ENCODE measurements at places on chromosomes 2 and 18. TPM values are rescaled to one million over a fixed set of nuclear protein-coding genes. Genes with fewer than 3 reads are reported as not detected.

GRCh38 chr2:10222-10875 is 36.0 kb downstream of the FAM110C start:
- DNase-seq = no peak

DNA sequence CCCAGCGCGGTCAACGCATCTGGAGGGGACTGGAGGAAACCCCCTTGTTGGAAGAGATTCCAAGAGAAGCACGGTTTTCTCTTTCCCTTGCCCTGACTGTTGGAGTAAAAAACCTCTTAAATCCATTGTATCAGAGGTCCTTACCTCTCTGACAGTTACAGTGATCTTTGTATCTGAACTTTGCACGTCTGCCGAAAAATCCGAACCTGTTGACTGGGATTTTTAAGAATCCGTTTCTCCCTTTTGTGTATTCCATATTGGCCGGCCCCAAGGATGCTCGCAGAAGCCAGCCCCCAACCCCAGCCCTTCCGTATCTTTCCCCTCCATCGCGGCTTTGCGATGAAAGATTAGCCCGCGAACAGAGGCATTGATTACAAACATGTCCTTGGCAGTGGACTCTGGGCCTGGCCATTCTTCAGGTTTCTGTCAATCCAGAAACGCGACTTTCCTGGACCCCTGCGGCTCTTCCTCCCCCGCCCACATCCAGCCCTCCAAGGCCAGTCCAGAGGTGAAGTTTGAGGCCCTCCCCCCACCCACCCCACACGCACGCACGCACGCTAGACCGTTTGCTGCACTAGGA is 4.6 kb upstream of the DLX1 start:
- no peak for DNase-seq

DNA sequence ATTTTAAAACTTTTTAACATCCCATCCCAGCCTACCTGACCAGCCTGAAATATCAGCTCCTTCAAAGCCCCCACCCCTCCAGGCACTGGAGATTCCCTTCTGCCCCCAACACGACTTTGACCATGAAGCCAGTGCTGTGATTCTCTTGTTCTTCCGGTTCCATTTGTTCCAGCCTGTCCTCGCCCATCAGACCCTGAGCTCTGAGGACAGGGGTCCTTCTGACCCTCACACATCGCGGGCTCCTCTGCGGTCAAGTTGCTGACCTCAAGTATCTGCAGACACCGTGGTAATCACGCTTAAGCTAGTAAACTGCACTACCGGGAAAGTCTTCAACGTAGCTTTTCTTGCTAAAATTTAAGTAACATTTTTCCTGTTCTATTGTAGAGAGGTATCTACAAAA is 282.2 kb upstream of the SALL3 start:
- DNase-seq = no peak

DNA sequence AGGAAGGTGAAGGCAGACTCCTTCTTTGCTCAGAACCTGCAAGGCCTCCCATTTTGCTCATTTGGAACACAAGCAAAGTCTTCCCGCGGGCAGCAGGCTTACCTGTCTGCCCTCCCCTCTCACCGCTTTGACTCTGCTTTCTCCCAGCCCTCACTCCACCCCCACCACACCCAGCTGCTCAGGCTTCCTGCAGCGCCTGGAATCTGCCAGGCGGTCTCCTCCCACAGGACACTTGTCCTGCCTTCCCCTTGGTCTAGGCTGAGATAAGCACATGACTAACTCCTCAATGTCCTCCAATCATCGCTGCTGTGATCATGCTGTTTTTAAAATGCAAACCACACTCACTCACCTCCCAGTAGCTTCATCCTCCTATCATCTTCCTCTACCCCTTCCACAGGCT is 430.0 kb downstream of the ZNF516 start:
- DNase-seq = no peak

DNA sequence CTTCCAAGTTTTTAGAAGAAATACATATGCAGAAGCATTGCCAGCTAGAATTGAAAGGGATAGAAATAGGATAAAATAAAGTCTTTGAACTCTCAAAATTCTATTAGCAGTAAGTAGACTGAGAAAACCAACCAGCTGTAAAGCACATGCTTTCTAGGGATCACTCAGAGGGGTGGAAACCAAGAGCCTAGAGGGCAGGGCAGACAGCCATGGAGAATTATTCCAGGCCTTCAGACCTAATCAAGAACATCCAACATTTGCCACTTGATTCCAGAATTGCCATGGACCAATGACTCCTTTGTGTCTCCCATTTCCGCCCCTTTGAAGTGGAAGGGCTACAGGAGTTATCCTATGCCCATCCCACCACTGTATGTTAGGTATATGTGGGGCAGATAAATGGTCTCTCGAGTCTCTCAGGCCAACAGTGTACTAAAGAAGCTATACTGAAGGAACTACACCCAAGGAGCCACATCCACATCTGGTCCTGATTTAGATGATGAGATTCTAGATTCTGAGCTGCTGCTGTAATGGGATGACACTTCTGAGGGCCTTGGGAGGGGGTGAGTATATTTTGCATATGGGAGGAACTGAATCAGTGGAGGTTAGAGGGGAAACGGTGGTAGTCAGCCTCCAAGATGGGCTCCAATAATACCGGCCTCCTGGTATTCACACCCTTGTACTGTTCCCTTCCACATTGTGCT is 4.0 kb downstream of the FARSB start:
- no peak for DNase-seq

DNA sequence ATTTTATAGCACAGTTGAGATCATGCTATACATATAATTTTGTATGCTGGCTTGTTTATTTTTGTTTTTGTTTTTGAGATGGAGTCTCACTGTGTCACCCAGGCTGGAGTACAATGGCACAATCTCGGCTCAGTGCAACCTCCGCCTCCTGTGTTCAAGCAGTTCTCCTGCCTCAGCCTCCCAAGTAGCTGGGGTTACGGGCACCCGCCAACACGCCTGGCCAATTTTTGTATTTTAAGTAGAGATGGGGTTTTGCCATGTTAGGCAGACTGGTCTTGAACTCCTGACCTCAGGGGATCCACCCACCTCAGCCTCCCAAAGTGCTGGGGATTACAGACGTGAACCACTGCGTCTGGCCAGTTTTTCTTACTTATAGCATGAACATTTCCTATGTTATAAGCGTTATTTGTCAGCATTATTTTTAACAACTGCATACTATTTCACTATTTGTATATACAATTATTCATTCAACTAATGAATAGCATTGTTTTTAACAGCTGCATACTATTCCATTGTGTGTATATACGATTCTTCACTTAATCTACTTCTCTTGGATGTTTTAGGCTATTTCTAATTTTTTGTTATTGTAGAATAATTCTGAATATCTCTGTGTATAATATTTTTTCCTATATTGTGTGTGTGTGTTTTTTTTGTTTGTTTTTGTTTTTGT is 3.5 kb downstream of the EHD3 start:
- no peak for DNase-seq

DNA sequence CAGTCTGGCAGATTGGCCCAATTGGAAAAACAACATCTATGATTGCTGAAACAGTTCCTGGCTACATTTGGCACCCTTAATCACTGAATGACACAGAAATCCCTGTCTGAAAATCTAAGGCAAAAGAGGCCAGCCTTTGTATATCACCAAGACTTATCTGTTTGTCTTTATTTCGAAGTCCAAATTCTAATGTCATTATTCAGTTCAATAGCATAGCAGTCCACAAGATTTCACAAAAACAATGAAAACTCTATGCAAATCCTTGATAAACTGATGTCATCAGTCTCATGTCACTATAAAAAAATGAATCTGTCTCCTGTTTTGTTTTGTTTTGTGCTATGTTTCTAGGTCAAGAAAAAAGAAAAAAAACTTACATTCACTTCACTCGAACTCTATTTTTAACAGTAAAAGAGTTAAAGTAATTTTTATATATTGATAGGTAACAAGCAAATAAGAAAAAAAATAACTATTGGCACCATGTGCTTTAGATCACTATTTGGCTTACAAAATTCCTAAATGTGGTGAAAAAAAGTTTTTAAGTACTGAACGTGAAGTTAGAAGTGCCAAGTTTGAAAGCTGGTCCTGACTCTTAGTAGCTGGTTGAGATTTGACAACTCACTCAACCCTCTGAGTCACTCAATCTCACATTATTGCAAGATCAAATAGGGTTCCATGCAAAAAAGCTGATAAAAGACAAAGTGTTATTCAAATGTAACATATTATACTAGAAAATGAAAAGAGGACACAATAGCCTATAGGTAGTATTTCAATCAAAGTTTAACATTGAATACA is 359.3 kb downstream of the IRS1 start:
- no peak for DNase-seq

DNA sequence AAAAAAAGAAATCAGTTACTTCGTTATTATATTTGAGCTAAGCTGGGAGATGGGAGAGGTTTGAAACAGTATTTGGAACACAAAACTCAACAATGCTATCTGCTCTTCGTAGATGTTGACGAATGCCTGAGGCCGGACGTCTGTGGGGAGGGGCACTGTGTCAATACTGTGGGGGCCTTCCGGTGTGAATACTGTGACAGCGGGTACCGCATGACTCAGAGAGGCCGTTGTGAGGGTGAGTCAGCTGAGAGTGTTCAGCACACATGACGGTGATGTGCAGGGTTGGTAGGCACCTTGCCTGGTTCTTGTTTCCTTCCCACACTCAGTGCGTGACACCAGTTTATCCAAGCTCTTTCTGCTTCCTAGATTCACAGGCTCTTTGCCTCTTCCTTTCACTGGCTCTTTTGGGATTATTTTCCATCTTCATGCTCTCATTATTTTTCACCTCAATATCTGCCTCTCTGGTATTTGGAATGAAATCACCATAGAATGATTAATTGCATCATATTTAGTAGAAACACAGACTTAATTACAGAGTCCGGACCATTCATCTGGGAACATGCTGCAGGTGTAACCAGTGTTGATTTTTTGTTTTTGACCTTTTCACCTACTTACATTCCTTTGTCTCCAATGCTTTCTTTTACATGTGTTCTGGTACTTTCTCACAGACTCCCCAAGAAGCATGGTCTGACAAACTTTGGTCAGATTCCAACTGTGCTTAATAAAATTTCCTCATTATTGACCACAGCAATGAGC is 200.6 kb upstream of the RASGRP3 start:
- DNase-seq = no peak

DNA sequence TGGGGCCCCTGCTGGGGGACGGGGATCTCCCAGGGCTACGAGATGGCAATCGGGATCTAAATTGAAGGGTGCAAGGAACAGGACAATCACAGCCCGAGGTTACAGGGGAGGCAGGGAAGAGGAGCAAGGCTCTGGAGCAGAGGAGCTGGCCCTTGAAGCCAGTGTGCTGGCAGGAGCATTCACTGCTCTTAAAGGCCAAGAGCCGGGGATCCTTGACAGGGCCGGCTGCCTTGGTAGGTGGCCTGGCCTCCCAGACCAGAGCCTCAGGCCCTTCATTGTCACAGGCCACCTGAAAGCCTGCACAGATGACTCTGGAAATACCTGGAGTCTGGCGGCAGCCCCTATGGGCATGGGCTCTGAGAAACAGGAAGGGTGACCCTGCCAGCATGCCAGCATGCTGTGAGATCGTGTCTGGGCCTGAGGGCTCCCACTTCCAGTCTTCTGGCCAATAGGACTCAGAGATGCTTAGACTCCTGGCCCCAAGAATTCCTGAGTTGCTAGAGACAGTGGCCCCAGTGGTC is 38.7 kb downstream of the PDIA6 start:
- DNase-seq = no peak

- DNase-seq = no peak
These were observed 493.7 kb upstream of the VRK2 start for GRCh38 chr2:57552885-57553284.

DNA sequence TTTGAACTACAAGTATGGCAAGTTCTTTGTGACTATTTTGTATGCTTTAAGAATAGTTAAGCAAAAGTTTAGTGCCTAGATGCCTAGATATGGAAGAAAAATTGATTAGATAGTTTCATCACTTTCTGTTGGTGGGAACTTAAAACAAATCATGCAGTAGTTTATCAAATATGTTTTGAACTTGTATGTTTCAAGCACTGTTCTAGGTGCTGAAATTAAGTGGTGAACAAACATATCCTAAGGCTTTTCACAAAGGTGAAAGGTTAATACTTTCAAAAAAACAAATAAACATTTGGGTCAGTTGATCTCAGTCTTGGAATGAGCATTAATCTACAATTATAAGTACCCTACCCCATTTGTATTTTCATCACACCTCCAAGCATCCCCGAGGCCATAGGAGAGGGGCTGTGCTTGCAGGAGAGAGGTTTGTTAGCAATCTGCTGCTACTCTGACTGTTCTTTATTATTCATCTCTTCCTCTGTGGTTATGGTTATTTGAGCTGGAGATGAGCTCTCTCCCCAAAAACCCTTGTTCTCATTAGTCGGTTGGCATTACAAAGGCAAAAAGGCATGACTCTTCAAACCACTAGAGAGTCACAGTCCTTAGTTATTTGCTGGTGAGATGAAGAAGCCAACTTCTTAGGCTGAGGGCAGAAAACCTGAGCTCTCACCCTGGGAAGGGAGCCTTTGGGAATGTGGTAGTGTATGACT is 103.9 kb upstream of the FHL2 start:
- no peak for DNase-seq

- no peak for DNase-seq
These were observed 962.3 kb upstream of the NRXN1 start for GRCh38 chr2:51994123-51994763.

DNA sequence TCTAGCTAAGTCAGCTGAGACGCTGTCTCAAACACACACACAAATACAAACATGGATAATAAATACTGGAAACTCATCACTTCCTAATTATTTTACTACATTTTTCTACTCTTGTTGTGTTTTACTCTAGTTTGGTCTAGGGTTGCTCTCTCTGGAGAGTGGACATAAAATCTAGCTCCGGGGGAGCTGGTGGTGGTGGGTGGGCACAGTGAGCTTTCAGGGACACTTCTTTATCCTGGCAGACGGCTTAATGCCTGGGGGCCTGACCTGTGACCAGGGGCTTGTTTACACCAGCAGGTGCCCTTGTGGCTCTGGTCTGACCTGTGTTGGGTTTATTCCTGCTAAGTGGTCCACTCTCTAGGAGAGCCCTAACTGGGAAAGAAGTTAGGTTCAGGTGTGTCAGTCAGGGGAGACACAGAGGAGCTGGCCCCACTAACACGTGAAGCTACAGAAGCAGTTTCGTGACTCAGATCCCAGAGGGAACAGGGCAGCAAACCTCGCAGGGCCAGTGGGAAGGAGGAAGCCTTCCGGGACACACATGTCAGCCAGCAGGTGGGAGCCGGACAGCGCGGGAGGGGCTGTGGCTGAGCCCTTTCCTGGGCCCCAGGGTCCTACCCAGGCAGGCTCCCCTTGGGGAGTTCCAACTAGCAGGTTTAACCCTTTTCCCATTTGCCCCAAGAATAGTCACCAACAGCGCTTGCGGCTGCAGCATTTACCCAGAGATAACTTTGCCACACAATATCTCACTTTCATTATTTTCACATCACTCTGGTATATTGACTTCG is 22.5 kb upstream of the BOK start:
- no peak for DNase-seq

POTEJ gene
- total RNA-seq = not detected

CEBPZ gene
- total RNA-seq = 79.2 TPM

DSG1 gene
- not detected for total RNA-seq

UGT1A6 gene
- not detected for total RNA-seq

RGPD4 gene
- total RNA-seq = not detected

IL1R1 gene
- total RNA-seq = 2.4 TPM

RAX gene
- total RNA-seq = not detected

GALR1 gene
- total RNA-seq = not detected

SIX3 gene
- total RNA-seq = not detected

LONRF2 gene
- total RNA-seq = 0.32 TPM

CYRIA gene
- 0.65 TPM for total RNA-seq

ARHGAP28 gene
- total RNA-seq = not detected
